Neural crest cell (in vitro differentiated cells): ENCODE measurements at places on chromosomes 2 and 18.
A peak's percentile ranks its signal among the peaks of the same experiment; 100 is the strongest.

GRCh38 chr2:142045641-142046040 is 85.2 kb downstream of the LRP1B start:
- no peak for DNase-seq

DNA sequence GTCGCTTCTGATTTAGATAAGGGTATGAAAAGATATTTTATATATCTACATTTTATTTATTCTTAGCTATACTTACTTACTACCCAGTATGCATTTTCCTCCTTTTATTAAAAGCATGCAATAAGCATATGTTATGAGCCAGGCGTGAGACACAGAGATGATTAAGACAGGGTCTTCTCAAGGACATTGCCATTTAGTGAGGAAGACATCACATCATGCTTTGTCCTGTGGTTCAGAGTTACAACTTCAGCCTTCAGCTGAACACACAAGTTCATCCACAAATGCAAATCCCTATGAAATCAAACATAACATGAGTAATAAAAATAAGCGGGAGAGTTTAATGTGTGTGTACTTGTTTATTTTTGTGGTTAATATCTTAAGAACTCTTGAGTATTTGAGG is 30.2 kb downstream of the GRHL1 start:
- no peak for DNase-seq

- DNase-seq = no peak
Observed at GRCh38 chr2:224579411-224579810, 5.8 kb downstream of the CUL3 start.

DNA sequence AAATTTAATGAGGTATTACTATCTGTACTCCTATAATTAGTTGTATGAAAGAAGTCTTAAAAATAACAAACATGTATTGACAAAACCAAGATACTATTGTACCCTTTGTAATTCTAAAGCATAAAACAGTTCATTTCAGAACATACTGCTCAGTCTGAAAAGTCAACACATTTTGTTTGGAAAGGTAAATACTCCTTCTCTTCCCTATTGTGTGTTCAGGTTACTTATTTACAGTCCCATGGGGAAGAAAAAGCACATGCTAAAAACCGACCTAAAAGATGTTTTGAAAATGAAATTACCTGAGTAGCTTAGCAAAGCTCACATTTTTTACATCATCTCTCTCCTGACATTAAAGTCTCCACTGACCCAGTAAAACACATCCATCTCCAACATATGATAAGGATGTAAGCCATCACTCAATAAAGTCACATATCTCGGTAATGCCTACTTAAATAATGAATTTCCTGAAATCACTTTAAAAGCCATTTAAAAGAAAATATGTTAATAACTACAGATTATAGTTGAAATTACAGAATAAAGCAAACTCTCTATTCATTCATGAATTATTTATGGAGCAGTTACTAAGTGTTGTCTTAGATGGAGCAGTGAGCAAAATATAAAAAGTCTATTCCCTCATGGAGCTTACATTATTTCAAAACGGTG is 75.6 kb upstream of the FZD5 start:
- DNase-seq = no peak

GRCh38 chr2:9737053-9737875 is 106.0 kb upstream of the TAF1B start:
- no peak for DNase-seq

- DNase-seq = no peak
Observed at GRCh38 chr2:71385012-71385411, 53.4 kb downstream of the ZNF638 start.

DNA sequence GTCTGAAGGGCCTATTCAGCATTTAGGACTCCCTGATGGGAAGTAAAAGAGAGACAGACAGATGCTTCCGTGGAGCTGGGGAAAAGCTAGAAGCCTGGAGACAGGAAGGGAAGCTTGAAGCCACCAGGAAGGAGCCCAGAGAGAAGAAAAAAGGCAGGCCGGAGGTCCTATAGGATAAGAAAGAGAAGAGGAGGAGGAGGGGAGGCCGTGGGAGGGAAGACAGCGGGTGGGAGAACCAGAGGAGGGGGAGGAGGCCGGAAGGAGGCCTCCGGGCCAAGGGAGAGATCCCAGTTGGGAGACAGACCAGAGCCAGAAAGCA is 107.1 kb upstream of the PKDCC start:
- no peak for DNase-seq

GRCh38 chr18:23835506-23835905 is 146.3 kb downstream of the LAMA3 start:
- no peak for DNase-seq

- no peak for DNase-seq
Observed at GRCh38 chr18:51007790-51008139, 22.2 kb upstream of the SMAD4 start.

- DNase-seq = no peak
Observed at GRCh38 chr2:237431372-237431771, 17.4 kb upstream of the COL6A3 start.

GRCh38 chr2:154394600-154394999 is 303.9 kb upstream of the KCNJ3 start:
- DNase-seq = no peak

DNA sequence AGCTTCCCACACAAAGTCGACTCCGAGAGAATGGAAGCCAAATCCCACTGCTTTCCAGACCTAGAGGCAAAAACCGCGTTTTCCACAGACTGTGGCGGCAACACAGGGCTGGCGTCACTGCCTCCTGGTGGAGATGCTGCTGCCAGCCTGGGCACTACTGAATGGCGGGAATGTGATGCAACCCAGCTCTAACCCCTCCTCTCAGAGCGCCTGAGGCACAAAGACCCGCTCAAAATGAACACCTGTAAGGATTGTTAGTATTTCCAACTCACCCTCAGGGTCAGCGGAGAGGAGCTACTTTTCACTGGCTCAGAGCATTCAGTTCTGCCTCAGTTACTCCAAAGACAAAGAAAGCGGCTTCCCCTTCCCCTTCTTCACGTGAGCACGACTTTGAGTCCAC is 548.0 kb upstream of the SALL3 start:
- DNase-seq = peak; percentile 13

DNA sequence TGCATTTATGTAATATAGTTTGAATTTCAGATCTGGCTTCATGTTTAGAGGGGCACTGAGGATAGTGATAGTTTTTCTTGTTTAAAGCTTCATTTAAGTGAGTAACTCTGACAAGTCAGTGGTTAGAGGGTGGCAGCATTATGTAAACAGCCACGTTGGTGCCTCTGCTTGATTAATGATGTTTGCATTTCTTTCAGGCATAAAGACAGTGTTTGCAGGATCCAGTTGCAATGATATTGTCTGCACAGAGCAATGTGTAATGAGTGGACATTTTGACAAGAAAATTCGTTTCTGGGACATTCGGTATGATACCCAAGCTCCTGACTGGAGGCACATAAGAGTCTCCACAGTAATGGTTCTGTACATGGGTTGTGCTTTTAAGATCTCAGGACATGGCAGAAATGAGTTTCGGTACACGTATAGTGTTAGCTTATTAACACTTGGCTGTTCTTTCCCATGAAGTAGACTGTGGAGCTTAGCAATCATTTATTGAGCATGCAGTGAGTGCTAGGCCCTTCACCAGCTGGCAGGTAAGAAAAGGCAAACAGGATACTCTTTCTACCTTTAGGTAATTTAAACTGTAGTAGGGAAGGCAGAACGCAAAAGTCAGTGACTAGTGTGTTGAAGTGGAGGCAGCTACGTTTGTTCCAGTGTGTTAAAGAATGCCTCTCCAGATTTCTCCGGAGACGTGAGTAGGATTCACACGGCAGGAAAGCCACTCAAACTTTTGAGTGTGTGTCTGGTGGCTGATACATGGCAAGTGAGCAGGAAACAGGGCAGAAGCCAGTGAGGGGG is 17.4 kb upstream of the SAG start:
- no peak for DNase-seq

DNA sequence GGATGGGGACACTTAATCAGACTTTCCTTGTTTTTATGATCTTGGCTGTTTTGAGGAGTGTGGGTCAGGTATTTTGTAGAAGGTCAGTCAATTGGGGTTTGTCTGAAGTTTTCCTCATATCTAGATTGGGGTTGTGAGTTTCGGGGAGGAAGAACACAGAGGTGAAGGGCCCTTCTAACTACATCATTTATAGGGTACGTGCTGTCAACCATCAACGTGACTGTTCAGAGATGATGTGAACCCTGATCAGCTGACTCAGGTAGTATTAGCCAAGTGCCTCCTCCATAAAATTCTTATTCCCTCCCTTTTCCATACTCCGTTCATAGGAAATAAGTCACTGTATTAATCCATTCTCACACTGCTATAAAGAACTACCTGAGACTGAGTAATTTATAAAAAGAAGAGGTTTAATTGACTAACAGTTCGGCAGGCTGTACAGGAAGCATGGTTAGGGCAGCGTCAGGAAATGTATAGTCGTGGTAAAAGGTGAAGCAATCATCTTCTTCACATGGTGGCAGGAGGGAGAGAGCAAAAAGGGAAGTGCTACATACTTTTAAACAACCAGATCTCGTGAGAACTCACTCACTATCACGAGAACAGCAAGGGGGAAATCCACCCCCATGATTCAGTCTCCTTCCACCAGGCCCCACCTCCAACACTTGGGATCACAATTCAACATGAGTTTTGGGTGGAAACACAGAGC is 547.1 kb upstream of the LINC00305 start:
- DNase-seq = no peak

- peak; percentile 48 for DNase-seq
Observed at GRCh38 chr2:11344956-11345677, 681 bp upstream of the ROCK2 start.

DNA sequence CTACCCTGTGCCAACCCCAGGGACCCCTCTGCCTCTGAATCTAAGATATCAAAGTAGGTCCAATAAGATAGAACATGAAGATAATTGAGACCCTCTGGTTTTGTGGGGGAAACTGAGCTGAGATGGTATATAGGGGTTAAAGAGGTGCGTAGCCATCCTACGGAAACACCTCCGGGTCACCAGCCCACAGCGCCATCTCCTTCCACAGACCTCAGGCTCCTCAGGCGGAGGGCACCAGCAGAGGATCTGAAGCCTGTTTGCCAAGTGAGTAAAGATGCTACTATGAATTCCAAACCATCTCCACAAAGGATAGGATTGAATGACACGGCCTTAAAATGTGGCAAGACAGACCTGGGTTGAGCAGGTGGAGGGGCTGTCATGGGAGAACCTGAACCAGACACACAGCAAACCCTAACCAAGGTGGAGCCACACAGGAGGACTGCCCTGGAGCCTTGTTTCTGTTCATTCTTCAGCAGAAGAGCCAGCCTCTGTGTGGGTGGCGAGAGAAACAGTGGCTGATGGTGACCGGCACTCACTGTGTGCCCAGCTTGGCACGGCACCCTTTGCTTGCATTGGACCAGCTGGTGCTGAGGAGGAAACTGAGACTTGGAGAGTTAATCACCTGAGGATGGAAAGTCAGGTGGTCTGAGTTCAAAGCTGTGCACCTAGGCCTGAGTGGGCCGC is 10.2 kb downstream of the GBX2 start:
- DNase-seq = no peak

DNA sequence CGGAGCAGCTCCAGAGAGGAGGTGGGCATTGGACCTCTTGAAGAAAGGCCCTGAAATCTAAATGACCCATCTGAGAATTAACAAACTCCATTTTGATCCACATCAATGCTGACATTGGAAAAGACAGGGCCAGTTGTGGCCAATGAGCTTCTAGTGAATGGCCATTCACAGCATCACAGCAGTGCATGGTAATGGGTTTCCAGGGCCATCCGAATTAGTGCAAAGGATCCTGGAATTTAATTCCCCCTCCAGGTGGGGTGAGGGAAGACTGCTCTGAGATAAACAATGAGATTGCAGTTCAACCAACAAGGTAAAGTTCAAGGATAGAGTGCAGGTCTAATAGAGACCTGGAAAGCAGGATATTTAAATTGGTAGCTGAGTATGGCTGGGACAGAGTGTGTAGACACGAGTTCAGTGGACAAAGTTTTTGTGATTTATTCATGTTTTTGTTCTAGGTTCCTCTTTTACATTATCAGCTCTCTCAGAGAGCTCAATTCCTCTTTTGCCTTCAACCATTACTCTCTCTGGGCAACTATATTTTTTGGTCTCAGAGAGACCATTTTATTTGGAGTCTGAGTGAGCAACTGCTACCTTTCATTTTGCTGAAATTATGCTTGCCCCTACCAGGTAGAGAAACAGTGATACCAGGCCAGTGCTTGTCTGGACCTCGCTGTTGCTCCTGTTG is 5.0 kb downstream of the TACR1 start:
- no peak for DNase-seq

DNA sequence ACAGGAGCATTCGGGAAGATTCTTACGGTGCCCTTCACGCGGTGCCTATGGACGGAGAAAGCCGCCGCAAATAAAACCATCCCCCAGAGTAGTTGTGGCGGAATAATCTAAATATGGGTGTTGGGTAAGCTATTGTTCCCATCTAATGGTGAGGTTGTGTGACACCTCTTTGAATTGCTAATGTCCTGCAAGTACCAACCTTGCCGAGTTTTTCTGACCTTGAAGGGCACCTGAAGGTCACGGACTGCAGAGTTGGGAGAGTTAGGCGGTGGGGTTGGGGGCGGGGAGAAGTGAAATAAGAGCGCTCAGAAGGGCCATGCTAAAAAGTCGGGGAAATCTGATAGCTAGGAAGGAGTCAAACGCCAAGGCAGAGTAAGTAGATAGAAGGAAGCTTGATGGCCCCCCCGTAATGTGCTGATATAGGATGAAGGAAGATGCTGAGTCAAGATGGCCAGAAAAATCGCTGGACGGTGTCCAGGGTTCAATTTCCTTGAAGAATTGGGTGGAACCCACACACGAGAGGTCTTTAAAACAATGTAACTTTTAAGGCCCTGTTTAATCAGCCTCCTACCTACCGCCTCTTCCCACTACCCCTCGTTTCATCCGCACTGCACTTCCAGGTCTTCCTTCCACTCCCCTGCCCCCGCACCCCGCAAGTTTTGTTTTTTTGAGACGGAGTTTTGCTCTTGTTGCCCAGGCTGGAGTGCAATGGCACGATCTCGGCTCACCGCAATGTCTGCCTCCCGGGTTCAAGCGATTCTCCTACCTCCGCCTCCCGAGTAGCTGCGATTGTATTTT is 600 bp downstream of the KATNAL2 start:
- no peak for DNase-seq

- DNase-seq = no peak
Observed at GRCh38 chr2:226981791-226982326, 146.0 kb downstream of the RHBDD1 start.

GRCh38 chr2:241673797-241674725 is 12.6 kb downstream of the DTYMK start:
- no peak for DNase-seq

GRCh38 chr18:33317640-33318039 is 122.9 kb downstream of the CCDC178 start:
- no peak for DNase-seq

DNA sequence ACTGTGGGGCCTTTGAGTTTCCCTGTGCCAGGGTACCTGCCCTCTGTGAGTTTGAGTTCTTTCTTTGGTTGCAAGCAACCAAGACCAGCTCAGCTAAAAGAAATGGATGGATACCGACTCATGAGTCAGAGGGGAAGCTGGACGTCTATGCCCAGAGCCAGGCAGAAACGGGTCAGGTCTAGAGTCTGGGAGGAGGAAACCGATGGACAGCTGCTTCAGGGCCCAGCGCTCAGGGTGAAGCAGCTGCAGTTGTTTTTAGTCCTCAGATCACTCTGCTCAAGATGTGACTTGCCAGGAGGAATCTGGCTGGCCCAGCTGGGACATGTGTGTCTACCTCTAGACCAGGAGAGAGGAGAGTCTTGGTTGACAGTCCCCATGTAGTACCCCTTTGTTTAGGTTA is 10.1 kb upstream of the TYMS start:
- no peak for DNase-seq

GRCh38 chr18:23943903-23944624 is 70.5 kb upstream of the TTC39C start:
- DNase-seq = no peak

- no peak for DNase-seq
Observed at GRCh38 chr18:46264255-46264654, 160.1 kb downstream of the HAUS1 start.

GRCh38 chr18:21203542-21204241 is 38.3 kb upstream of the GREB1L start:
- DNase-seq = no peak
